AG20443 (cell line): ENCODE measurements at places on chromosomes 1 and 21.

DNA sequence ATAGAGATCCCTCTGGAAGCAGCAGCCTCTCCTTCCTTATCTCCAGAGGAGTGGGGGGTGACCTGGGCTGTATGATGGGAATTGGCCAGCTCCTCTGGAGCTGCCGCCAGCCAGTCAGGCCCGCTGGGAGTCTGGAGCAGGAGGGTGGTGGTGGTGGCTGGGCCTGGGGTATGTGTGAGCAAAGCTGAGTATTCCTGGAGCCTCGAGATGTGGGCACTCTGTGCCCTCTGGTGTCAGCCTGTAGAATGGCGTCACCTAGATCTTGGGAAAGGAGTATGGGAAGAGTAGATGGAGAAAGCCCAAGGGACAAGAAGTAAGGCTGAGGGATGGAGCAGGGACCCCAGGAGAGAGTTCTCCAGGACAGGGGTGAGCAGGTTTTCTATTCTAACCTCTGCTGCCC, 16.0 kb downstream of the VANGL2 start:
- peak; percentile 55 for DNase-seq

GRCh38 chr1:183548116-183548515, 42.1 kb downstream of the NCF2 start:
- no peak for DNase-seq

DNA sequence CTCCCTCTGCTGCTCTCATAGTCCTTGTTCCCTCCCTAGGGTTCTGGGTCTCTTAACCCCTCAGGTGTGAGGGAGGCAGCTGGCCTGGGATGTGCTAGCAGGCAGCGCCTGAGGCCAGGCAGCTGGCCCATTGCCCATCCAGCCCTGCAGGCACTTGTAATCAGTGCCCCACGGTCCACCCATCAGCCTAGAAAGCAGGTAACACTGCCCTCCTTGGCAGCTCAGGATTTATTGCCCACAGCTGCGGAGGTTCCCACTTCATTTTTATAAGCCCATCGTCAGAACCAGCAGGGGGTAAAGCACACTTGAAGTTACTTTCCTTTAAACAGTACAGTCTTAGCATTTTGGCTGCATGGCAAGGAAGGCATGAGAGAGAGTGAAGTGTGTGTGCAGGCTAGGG, 70.6 kb downstream of the TMEM53 start:
- DNase-seq, result no peak

DNA sequence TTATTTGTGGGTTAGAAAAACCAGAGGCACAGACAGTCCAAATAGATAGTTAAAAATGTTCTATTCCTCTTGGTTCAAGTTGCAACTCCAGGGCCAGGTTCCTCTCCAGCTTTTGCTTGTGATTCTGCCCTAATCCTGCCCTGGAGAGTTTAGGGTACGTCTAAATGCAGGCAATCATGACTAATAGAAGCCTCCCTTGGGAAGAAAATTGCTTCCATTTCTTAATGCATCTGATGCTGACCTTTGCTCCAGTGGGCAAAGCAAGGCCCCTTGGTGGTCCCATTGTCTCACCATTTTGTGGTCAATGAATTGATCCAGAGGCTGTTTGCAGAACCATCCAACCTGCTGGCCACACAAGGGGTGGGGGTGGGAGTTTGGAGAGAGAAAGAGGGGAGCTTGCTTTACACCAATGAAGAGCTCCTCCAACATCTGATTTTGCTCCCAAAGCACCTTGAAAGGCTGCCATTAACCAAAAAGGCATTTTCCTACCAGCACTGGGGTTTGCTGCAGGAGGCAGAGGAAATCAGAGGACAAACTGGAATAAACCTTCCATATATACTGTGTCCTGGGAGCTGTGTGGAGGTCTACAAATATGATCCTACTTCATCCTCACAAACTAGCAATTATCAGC, 31.3 kb downstream of the C8B start:
- peak; percentile 25 for DNase-seq

- no peak for DNase-seq
Measured at GRCh38 chr1:58718435-58718834, 18.6 kb upstream of the MYSM1 start.
